ENCODE measurements at places on chromosomes 11 and 22.

GRCh38 chr11:20360650-20361049 is 2.9 kb upstream of the HTATIP2 start:
- no peak for DNase-seq

DNA sequence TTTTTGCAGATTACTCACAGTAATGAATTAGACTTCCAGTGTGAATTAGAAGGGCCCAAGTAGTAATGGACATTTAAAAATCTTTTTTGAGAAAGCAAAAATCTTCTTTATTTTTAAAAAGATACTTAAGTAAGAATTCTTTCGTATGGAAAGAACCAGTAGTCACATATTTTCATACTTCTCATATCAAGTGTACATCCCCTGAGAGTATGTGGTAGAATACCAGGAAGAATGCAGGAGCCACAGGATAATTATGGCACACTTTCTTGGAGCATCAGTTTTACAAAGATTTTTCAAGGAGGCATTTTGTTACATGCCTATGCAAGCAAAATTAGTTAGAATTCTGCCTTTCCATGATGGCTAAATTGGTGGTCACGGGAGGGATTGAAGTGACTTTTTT is 28.1 kb downstream of the POLD3 start:
- DNase-seq, result no peak

- no peak for DNase-seq
Measured at GRCh38 chr11:106424111-106424510, 346.6 kb downstream of the AASDHPPT start.

DNA sequence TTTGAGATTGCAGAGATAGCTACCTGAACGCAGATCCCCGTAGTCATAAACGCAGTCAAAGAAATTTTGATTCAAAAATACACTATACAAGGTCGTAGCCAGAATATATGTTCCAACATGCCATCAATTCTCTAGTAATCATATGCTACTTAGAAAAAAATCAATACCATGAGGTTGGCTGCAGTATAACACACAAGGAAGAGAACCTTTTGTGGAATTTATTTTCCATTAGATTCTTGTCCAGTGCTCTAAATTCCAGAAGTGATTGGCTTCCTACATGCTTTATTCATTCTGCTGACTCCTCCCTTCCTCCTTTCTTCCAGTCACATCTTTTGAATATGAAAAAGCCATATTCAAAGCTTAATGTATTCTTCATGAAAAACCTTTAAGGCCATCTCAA is 189.9 kb downstream of the NTM start:
- DNase-seq, result no peak

- DNase-seq, result no peak
Measured at GRCh38 chr11:17516551-17517150, 27.6 kb downstream of the USH1C start.

DNA sequence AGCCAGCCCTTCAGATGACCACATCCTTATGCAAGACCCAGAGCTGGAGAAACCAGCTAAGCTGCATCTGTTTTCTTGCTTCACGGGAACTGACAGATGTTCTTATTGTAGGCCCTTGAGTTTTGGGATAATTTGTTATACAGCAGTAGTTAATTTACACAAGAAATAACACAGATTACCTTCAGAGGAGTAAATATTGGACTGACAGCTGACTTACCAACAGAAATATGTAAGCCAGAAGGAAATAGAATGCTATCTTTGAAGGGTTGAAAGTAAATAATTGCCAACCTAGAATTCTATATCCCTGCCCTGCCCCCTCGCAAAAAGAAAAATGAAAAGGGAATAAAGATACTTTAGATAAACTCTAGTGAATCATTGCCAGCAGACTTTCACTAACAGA is 124.1 kb downstream of the WNT7B start:
- no peak for DNase-seq

GRCh38 chr11:70900540-70900939 is 351.8 kb downstream of the SHANK2 start:
- no peak for DNase-seq

DNA sequence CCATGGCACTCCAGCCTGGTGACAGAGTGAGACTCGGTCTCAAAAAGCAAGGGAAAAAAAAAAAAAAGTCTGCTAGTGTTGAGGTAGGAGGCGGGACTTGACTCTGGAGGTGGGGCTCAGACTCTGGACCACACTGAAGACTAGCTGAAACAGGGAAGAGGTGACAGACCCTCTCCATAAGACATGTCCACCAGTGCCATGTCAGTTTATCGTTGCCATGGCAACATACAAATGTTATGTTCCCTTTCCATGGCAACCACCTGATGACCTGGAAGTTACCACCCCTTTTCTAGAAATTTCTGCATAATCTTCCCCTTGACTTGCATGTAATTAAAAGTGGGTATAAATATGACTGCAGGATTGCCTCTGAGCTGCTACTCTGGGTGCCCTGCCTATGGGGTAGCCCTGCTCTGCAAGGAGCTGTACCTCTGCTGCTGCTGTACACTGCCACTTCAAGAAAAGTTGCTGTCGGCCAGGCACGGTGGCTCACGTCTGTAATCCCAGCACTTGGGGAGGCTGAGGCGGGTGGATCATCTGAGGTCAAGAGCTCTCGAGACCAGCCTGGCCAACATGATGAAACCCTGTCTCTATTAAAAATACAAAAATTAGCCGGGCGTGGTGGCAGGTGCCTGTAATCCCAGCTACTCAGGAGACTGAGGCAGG is 55.1 kb downstream of the KIAA1671 start:
- no peak for DNase-seq

DNA sequence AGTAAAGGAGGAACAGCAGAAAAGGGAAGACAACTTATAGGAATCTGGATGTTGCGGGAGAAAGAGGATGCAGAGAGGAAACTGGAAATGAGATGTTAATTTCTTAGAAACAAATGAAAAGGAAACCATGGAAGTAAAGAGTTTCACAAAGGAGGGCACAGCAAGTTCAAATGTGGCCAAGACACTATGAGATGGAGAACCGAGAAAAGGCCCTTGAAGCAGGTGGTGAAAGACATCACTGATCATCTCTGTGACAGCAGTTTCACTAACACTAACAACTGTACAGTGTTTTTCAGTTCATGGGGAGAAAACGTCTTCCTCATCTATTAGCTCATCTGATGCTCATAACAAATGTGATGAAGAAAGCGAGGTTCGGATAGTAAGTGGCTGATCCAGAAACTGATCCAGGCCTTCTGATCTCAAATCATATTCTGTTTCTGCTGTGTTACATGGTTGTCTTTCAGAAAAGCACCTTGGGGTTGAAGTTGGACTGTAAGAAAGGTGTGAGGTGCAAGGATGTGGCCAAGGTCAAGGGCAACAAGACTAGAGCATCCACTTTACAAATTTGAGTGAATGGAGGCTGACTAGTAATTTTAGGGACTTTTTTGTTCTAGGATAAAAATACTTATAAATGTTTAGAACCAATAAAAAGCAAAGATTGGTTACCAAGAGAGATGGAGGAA is 492.1 kb upstream of the CADM1 start:
- no peak for DNase-seq

GRCh38 chr11:6778518-6778917 is 4.3 kb upstream of the OR2AG1 start:
- no peak for DNase-seq

GRCh38 chr22:31323578-31324550 is 22.3 kb downstream of the PATZ1 start:
- DNase-seq, result no peak

DNA sequence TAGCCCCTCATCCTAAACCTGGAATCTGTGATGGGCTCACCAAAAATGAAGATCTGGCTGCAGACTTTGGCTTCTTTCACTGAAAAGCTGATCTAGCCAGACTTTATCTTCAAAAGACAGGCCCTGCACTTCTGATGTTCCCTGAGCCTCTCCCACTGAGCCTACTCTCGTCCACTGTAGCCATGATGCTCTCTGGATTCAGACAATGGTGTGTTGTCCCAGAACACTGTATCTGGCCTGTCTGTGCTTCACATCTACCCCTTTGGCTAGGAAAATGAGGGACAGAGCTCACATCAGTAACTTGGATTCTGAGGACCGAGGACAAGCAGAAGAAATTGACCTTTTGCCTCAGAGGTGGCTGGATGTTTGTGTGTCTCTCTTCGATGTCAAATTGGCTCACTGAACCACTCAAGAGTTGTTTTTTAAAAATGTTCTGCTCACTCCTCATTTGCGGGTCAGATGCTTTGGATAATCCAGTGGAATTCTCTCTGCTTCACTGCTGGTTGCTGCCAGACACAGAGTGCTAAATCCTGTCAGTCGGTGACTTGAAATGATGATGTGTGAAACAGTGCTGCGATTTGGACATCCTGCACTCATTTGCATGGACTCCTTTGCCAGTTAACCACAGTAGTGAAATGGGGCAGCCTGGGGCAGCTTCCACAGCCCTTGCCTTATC is 67.5 kb downstream of the ARFGAP2 start:
- no peak for DNase-seq

DNA sequence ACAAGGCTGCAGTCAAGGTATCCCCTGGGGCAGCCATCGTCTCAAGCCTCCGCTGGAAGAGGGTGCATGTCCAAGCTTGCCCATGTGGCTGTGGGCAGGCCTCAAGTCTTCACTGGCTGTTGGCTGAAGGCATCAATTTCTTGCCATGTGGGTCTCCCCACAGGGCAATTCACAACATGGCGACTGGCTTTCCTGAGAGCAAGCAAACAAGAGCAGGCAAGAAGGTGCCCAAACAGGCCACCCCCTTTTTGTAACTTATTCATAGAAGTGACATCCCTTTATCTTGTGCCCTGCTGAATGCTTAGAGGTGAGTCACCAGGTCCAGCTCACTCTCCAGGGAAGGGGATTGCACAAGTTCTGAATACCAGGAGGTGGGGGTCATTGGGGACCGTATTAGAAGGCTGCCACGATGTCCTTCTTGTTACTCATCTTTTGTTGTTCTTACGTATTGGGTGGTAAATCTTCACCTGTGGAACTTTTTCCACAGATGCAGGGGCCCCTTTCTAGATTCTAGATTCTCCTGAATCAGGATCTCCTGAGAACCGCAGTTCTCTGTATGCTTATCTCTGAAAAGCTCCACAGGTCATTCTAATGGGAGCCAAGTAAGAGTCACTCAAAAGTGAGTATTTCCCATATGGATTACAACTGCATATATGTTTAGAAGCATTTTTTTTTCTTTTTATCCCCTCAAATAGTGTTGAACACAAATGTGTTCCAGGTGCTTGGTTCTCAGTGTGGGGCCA is 44.2 kb upstream of the MICAL2 start:
- no peak for DNase-seq

- no peak for DNase-seq
Measured at GRCh38 chr11:16745950-16746605, 7.6 kb downstream of the C11orf58 start.

DNA sequence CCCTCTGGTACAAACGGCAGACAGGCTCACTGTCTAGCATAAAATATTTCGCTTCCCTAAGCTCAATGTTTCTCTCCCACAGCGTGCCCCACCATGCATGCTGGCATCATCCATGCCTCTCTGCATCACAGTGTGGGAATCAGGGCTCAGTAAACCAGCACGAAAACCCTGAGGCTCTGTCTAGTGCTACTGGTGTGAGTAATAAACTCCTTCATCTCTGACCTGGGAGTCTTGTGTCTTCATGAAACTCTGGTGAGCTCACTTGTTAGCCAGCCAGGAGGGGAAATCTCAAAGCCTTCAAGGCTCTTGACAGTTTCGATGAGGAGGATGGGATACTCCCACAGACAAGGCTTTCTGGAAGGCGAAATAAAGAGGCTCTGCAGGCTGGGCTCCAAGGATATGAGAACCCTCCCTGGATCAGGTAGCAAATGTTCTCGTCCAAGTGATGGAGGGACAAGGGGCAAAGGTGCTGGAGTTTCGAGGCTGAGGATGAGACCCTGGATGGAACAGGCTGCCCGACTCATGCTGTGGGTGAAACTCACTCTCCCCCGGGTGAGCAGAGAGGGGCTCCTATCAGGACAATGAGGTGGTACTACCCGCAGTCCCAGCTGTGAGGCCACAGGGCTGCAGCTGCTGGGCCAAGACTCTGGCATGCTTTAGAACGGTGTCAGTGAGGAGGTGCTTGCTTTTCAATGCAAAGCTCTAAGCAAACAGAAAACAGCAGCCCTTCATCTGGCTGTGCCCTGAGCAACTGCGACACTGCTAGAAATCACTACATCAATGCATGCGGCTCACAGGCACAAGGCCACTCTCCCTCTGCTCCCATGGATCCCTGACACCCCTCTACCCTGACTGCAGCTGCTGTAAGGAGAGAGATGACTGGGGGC is 69.3 kb downstream of the SHANK2 start:
- DNase-seq, result no peak

- DNase-seq, result no peak
Measured at GRCh38 chr11:1073851-1074243, 827 bp upstream of the MUC2 start.

GRCh38 chr22:30390974-30391691 is 3.9 kb upstream of the RNF215 start:
- DNase-seq, result no peak

GRCh38 chr11:83159902-83160865 is 3.3 kb downstream of the PCF11 start:
- DNase-seq, result no peak

DNA sequence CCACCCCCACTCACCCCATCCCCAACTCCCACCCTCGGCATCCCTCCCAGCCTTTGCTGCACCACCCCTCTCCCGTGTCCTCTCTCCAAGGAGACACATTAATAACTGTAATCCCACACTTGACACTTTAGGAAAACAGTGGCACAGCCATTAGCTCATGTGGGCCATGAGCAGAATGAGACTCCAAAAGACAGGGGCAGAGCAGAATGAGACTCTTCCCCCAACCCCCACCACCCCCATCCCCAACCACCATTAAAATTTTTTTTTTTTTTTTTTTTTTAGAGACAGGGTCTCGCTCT is 6.2 kb upstream of the SLCO2B1 start:
- no peak for DNase-seq

DNA sequence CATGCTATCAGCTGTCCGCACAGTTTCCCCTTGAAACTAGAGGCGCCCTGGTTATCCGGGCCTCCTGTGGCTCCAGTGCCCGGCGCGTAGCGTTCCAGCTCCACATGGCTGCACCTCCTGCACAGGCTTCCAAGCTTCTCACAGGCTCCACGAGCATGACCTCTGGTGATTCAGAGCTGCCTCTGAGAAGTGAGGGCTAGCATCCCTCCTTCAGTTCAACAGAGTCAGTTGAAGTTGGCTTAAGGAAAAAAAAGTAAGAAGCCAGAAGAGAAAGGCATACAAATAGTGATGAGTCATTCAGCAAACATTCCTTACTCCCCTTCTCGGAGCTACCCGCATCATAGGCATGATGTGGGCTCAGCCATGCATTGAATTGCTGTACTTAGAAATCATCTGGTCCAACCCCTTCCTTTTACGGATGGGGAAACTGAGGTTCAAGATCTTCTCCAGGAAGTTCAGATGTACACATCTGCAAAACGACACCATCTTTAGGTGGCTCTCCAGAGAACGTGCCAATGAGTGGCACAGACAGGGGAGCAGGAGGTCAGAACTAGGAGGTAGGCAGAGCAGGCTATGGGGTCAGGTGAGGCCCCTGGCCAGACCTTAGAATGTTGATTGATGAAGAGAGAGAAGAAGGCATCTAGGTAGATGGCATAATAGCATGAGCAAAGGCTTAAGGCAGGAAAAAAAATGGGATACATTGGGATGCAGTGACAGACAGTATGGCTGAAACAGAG is 216.3 kb upstream of the TBCEL start:
- no peak for DNase-seq

DNA sequence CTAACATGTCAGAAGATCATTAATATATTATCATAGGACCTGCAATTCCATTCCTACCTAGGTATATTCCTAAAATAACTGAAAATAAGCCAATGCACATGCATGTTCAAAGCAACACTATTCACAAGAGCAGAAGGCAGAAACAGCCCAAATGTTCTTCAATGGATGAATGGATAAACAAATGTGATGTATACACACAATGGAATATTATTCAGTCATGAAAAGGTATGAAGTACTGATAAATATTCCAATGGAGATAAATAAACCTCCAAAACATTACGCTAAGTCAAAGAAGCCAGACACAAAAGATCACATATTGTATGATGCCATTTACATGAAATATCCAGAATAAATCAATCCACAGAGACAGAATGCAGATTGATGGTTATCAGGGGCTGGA is 16.8 kb downstream of the AMBRA1 start:
- DNase-seq, result no peak
